ENCODE measurements at places on chromosomes 13 and 19. TPM values are rescaled to one million over a fixed set of nuclear protein-coding genes. Genes with fewer than 3 reads are reported as not detected.

DNA sequence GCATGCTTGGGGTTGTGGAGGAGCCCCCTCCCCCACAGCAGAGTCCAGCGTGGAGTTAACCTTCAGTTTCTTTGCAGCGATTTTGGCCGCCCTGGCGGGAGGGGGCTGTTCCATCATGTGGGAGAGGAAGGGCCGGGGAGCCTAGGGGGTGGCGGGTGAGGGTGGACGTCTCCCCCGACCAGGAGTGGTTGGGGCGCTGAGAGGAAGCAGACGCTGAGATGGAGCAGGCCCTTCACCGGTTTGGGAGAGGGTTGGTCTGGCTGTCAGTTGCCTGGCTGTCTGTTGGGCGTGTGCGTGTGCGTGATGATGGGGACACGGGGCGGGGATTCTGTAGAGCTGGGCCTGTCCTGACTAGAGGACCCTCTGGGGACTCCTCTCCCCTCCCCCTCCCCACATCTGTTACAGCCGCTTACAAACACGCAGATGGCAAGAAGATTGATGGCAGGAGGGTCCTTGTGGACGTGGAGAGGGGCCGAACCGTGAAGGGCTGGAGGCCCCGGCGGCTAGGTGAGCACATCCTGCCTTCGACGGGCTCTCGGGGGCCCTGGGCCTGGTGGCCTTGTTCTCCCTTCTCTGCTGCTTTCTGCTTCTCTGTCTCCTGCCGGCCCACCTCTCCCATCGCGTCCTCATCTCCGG is 9.8 kb upstream of the LIN7B start:
- no peak for DNase-seq

DNA sequence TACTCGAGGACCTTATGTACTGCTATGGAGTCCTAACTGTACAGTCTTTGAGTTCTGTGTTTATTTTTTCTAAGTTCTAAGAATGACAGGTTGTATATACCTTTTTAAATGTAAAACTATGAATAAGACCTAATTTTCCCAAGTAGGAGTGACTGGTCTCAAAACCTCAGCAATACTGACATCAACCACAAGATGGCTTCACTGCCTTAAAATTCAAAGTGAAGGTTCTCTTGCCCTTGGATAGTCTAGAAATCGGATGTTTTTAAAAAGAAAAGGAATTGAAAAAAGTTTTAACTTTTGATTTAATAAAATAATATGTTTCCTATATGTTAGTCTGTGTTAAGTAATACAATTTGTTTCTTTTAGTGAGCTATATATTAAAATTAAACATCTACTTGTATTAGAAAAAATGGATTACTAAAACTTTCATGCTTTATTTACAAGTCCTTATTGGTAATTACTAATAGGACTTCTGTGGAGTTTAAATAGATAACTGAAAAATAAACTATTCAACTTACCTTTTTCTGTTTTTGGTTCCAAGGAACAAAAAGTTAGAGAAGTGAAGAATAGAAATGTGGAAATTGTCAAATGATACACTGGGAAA is 52.0 kb downstream of the TDRD3 start:
- DNase-seq: peak; percentile 50

DNA sequence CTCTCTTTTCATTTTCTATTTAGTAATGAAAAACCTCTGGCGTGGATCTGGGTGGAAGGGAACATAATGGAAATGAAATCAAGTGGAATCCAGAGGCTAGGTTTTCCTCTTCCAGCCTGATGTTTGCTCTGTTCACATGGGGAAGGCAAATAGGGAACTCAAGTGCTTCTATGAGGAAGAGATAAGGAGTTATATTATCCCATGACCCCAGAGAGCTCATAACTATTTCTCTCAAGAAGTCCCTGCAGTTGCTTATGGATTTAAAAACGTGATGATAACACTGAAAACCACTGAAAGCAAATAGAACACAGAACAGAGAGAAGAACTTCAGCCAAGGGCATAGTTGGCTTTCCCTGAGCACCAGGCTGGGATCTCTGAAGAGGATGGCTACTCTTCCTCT is 157.8 kb downstream of the B3GLCT start:
- DNase-seq: no peak

DNA sequence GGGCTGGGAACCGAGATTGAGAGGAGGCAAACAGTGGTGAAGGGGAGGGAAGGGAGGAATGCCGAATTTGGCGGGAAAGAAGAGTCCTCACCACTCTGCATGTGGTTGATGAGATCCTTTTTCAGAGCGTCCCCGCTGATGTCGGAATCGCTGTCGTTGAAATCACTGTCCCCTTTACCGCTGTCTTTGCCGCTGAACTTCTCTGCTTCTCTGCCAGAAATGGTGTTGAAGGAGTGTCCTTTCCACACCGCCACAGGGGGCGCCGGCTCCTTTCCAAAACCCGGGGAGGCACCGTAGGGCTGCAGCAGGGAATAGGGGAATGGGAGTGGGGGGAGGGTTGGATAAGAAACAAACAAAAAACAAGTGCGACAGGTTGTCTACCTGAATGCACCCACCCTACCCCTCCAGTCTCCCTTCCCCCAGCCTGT is 3.1 kb downstream of the PCDH8 start:
- no peak for DNase-seq

DNA sequence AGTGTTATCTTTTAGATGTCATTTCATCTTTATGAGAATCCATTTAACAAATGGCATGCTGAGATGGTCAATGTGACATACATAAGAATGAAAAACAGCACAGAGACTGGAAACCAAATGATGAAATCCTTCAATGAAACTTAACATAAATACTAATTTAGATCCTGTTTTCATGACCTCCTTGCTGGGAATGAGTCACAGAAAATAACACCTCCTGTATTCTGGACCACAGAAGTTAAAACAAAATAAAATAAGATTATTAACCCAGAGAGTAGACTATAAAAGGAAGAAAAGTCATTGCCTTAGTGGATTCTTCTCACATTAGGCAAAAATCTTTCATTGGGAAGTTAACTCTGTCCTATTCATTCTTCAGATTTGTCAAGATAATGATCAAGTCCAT is 1.6 kb downstream of the DIAPH3 start:
- DNase-seq: no peak

GRCh38 chr19:50204811-50205675 is 1.6 kb downstream of the MYH14 start:
- DNase-seq: no peak

- DNase-seq: no peak
Observed at GRCh38 chr13:80655778-80656511, 315.0 kb upstream of the SPRY2 start.

DNA sequence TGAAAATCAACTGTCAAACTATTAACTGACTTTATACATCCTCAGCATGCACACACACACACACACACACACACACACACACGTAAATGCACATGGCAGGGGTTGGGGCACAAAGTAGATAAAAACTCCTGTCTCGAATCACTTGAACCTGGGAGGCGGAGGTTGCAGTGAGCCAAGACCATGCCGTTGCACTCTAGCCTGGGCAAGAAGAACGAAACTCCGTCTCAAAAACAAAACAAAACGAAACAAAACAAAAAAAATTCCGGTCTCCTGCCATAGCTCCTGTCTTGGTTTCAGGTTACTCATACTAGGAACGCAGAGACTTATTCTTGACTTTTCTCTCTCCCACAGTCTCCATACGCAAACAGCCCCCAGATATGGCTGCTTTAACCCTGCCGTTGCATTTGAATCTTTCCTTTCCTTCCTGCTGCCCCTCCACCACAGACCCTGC is 148.9 kb downstream of the SHISA2 start:
- peak; percentile 52 for DNase-seq

DNA sequence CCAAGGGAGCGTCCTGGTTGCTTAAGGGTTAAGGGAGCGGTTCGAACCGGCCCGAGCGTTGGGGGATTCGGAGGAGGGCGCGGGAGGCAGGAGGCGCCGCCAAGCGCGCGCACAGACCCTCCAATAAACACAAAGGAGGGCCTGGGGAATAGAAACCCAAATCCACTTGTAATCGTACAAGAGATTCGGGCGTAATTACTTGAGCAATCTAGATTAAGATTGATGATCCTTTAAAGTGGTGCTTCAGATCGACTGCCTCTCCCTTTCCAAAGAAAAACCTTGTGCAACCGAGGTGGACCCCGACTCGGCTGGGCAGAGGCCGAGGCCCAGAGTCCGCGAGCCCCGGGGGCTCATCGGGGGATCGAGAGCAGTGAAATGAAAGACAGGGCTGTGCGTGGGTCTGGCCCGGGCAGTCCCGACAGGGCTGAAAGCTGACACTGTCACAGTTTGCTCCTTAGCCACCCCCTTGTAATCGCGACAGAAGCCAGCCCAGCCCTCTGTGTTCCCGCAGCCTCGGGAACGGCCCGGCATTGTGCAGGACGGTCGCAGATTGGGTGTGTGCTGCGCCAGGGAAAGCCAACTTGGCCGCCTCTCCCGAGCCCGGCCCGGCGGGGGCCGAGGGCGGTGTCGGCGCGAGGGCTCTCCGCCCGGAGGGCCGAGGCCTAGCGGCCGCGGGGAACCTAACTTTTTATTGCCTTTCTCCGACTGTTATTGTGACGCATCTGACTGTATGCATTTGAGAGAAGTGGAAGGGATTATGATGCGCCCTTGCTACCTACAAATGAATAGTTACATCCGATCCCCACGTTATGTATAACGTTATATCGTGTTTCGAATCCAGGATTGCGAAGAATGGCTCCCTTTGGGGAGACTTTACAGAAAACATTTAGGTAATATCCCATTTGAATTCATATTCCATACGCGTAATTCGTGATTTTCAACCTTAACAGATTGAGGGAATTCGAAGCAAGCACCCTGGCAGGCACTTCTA is 5.5 kb downstream of the MAB21L1 start:
- peak; percentile 1 for DNase-seq

DNA sequence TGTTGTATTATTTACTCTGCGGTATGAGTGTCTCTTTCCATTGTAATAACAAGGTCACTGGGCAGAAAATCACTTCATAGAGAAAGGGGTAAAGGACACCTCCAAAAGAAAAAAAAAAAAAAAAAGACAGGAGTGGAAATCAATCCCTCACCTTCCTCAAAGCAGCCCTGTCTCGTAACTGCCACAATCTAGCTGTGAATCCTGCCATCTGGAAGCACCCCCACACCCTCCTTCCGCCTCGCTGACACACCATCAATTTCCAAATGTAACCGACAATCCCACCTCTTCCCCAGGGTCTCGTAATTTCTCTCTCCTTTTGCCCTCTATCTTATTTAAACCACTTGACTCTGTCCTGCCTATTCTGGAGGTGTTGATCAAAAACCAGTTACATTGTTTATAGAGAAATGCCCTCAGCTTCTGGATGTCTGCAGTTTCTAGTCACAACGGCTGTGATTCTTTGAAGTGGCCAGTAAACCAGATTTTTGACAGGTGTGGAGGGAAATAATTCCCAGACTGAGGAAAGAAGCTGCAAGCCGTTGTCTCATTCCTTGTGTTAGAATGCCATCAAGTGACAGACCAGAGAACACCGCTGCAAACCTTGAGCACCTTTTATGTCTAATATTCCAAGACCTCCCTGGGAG is 9.1 kb upstream of the POP4 start:
- DNase-seq: peak; percentile 41

DNA sequence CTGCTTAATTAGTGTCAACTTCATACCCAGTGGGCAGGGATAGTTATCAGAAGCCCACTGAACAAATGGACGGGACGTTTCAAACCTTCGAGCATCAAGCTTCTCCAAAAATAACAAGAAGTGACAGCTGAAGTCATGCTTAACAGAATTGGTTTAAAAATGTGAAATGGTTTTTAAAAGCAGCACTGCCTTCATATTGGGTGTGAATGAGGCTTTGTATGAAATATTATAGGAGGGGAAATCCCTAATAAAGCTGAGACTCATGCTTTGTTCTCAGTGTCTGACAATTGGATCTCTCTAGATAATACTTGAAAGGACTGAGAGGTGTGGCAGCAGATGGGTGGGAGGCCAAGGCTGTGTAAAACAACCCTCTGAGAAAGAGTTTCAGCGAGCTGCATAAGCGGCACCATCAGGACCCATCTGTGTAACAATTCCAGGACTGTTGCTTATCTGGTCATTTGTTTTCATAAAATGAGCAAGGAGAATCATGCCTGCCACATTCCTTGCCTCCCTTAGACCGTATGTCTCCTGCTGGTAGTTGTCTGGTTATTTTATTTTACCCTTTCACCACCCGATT is 667.7 kb downstream of the DIAPH3 start:
- no peak for DNase-seq

GRCh38 chr19:6185835-6186834 is 50.7 kb downstream of the ACSBG2 start:
- no peak for DNase-seq

DNA sequence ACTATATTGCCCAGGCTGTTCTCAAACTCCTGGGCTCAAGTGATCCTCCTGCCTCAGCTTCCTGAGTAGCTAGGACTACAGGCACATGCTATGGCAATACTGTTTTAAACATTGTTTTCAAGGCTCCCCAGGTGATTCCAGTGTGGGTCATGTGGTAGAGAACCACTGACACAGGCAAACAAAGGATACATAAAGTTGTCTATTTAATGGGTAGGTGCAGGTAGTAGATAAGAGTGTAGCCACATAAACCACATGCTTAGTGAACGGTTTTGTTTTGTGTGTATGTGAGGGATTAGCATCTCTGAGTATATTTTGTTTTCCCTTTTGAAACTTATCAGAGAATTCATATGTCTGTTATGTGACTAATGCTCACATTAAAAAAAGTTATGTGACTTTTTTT is 36.7 kb downstream of the USPL1 start:
- no peak for DNase-seq

DNA sequence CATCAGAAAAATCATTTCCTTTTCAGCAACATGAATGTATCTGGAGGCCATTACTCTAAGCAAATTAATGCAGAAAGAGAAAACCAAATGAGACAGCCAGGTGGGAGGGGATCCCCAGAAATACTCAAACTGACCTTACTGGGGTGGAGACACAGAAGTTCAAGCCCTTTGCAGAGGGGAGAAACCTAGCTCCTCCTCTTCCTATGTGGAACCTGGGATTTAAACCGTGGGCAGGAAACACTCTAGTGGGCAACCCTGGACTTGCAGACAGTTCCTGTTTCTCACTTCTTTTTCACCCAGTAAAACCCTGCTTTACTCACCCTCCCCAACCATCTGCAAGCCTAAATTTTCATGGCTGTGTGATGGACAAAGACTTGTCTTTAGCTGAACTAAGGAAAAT is 61.3 kb downstream of the SLITRK6 start:
- DNase-seq: no peak

The ADM5 gene
- 2.9 TPM for total RNA-seq

The TNFAIP8L1 gene
- 13.3 TPM for total RNA-seq

The SLC6A16 gene
- 7.2 TPM for total RNA-seq

The NMRK2 gene
- not detected for total RNA-seq
